Epithelial cell of prostate (primary cell): ENCODE measurements at places on chromosomes 7 and 10.

GRCh38 chr10:113041841-113042750, 92.0 kb downstream of the TCF7L2 start:
- DNase-seq, result no peak

DNA sequence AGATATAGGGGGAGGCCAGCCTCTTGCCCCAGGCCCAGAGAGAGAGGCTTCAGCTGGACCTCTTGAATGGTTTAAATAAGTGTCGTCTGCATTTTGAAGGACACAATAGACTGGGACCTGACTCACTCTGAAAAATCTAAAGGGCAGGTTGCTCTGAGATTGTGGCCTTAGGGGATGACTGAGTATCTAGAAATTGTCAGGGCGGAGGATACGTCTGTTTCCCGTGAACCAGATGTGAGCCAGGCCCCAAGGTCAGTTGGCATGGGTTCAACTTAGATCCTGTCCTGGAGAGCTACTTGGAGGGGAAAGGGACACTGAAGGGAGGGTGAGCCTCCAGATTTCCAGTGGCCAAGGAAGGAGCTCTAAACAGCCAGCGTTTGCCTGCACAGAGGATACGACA, 110.2 kb downstream of the CHN2 start:
- DNase-seq, result no peak

GRCh38 chr10:2188371-2188770, 451.0 kb upstream of the ADARB2 start:
- no peak for DNase-seq

DNA sequence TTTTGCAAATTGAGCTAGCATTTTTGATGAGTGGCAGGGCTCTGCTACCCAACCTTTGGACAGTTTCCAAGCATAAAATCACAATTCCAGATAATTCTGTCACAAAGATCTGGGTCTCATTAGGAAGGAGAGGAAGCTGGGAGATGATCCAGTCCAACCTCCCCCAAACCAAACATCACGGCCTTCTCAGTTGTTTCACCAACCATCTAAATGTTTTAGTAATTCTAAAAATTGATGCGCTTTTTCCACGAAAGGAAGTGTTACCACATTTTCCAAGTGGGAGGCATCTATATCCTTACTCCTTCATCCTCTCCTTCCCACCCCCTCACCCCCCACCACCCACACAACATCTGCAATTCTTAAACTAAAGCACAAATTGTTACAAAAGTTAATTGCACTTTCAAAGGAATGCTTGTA, 108.3 kb downstream of the EGFR start:
- no peak for DNase-seq

DNA sequence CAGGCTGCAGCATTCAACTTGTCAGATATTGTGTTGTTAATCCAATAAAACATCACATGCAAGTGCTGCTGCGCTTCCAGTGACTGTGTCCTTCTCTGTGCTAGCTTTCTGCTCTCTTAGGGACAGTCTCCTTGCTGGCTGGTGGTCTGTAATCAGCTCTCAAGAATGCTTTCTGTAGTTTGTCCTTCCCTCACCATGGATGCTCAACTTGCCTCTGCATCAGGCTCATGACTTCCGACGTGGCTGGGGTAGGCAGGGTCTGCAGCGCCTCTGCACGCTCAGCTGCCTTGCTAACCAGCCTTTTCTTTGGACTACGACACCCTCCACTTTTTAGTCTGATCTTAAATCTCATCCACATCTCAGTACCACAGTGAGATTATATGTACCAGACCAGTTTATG, 58.3 kb downstream of the MMRN2 start:
- no peak for DNase-seq

- no peak for DNase-seq
Observed at GRCh38 chr7:4550117-4550516, 132.0 kb upstream of the FOXK1 start.

DNA sequence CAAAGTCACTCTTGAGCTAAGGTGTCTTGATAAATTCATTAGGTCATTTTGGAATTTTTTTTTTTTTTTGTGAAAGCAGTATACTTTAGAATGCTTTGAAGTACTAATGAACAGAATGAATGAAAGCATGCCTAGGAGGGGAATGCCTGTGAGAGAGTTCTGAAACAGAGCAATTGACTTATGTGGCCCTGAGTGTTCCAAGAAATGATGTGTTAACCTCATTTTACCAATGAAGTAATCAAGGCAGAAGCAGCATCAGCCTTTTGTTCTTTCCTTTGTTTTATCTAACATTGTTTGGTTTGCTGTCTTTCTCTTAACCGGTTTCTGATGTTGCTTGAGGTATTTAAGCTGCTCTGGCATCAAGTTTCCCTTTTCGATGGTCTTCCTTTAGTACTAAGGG, 154.6 kb upstream of the HGF start:
- no peak for DNase-seq

DNA sequence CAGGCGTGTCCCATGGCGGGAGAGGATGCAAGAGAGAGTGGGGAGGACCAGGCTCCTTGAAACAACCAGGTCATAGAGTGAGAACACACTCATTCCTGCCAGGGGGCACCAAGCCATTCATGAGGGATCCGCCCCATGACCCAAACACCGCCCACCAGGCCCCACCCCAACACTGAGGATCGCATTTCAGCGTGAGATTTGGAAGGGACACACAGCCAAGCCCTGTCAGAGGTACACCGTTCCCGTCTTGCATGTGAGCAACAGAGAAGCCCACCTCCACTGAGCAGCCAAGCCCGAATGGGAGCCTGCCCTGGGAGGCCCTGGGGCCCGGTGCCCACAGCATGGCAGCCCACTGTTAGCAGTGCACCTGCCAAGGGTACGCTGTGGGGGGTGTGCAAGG, 7.9 kb upstream of the ARPC1B start:
- DNase-seq, result no peak

- DNase-seq, result no peak
Observed at GRCh38 chr10:126684171-126684745, 13.8 kb upstream of the C10orf90 start.

GRCh38 chr10:31694929-31695837, 233.4 kb downstream of the ARHGAP12 start:
- no peak for DNase-seq

DNA sequence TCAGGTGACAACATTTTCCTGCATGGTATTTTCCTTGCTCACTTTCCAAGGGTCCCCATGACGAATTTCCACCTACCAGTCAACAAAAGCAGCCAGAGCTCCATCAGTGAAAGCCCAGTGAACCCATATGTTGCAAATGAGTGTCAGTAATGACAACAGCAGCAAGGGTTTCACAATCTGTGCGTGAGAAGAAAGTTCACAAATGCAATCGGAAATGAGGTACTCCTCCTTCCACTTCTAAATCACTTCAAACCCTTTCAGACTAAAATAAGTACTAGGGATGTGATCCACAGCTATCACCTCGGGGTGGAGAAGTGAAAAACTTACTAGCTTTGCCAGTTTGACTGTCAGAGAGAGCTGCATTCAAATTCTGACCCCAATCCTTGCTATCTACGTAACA, 55.6 kb upstream of the BET1 start:
- DNase-seq, result no peak

DNA sequence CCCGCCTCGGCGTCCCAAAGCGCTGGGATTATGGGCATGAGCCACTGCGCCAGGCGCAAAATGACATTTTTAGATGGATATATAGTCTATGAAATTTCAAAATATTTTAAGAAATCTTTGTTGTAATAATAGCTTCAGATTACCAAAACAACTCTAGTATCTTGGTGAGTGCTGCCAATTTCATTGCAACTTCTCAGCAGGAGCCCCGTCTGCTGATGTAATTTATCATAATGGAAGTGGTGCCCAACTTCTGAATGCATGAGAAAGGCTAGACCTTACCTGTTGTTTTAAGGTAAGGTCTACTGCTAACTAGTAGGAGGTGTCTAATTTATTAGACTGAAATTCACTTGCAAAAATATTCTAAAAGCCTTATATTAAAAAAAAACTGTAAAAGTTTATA, 20.0 kb downstream of the PDSS1 start:
- no peak for DNase-seq

GRCh38 chr7:151020231-151020630, 4.1 kb downstream of the ATG9B start:
- no peak for DNase-seq

DNA sequence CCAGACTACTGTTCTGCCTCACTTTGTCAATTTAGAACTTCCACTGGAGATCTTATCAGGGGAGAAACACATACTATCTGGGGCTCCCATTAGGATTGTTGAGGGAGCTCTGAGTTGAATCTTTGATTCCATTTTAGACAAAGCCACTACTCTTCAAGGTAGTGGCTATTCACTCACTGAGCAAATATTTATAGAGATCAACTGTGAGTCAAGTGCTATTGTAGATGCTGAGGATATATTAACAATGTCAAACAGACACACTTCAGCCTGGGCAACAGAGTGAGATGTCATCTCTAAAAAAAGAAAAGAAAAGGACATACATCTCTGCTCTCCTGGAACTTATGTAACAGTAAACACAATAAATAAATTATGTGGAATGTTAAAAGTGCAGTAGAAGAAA, 315.3 kb downstream of the PTEN start:
- DNase-seq, result no peak

GRCh38 chr10:71725998-71726579, 6.5 kb upstream of the C10orf105 start:
- DNase-seq, result no peak

DNA sequence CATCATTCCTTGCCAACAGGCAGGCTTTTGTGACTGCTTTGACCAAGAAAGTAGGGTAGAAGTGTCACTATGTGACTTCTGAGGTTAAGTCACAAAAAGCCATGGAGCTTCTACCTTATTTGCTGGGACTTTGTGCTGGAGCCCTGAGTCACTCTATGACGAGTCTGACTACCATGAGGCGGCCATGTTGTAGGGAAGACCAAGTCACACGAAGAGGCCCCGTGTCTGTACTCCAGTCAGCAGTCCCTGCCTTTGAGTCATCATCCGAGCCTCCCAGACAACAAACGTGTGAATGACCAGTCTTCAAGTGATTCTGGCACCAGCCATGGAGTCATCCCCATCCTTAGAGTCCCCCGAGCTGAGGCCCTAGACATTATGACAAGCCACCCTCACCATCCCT, 3.5 kb upstream of the MYL10 start:
- DNase-seq, result no peak

GRCh38 chr10:117933036-117933435, 113.7 kb downstream of the RAB11FIP2 start:
- peak; percentile 53 for DNase-seq

DNA sequence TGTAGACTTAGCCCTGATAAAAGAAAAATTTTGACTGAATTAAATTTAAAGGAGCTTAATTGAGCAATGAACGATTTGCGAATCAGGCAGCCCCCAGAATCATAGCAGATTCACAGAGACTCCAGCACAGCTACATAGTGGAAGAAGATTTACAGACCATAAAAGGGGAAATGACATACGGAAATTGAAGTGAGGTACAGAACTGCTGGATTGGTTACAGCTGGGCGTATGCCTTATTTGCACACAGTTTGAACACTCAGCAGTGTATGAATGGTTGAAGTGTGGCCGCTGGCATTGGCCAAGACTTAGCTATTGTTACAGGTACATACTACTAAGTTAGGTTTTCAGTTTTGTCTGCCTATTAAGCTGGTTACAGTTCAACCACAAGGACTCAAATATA, 433.5 kb upstream of the CELF2 start:
- DNase-seq, result no peak

GRCh38 chr7:92944633-92945032, 108.3 kb upstream of the CDK6 start:
- no peak for DNase-seq

GRCh38 chr7:152869041-152869676, 109.6 kb downstream of the ACTR3B start:
- no peak for DNase-seq

GRCh38 chr10:104209575-104210198, 22.5 kb downstream of the CFAP43 start:
- DNase-seq, result no peak
